Right cardiac atrium (tissue), 5 donors: ENCODE measurements at places on chromosomes 16 and 17.
A peak's percentile ranks its signal among the peaks of the same experiment; 100 is the strongest.

- no peak for DNase-seq
Observed at GRCh38 chr17:61758430-61758829, 104.9 kb downstream of the BRIP1 start.

DNA sequence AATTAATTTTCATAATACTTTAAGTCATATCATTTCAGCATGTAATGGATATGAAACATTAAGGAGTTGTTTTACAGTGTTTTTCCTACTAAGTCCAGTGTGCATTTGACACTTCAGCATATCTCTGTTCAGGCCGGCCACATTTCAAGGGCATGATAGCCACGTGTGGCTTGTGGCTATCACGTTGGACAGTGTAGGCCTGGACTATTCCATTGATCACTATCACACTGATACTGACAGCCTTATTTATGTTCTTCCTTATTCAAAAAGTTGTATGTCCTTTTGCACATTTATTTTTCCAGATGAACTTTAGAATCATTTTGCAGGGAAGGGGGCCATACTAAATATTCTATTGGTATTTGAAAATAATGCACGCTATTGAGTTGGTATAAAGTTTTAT, 39.0 kb downstream of the AKAP1 start:
- no peak for DNase-seq

- DNase-seq: peak; percentile 30
Observed at GRCh38 chr16:88961011-88961410, 16.0 kb downstream of the CBFA2T3 start.

- DNase-seq: no peak
Observed at GRCh38 chr16:57993438-57993837, 7.0 kb downstream of the ZNF319 start.

- no peak for DNase-seq
Observed at GRCh38 chr16:61681124-61681523, 355.1 kb downstream of the CDH8 start.

DNA sequence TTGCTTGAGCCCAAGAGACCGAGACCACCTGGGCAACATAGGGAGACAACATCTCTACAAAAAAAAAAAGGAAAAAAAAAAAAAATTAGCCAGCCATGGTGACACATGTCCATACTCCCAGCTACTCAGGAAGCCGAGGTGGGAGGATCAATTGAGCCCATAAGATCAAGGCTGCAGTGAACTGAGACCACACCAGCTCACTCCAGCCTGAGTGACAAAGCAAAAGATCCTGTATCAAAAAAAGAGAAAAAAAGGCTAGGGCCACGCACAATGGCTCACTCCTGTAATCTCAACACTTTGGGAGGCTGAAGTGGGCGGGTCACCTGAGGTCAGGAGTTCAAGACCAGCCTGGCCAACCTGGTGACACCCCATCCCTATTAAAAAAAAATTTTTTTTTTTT, 13.8 kb downstream of the SUMO2 start:
- DNase-seq: no peak

GRCh38 chr17:60712675-60713074, 35.0 kb downstream of the BCAS3 start:
- DNase-seq: no peak

DNA sequence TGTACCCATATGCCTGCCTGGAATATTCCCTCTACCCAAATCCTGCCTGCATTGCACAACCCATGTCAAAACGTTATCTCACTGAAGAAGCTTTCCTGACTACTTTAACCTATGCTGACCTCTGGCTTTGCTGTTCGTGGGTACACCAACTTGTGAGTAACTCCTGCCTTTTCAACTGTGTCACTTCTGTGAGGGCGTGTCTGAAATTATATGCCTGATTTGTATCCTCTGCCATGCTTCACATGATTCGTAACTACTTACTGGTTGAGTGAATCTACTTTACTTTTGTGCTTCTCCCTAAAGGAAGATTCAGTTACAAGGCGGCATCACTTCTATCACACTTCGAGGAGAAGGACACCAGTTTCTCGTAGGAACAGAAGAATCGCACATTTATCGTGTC, 33.3 kb upstream of the USP43 start:
- no peak for DNase-seq

DNA sequence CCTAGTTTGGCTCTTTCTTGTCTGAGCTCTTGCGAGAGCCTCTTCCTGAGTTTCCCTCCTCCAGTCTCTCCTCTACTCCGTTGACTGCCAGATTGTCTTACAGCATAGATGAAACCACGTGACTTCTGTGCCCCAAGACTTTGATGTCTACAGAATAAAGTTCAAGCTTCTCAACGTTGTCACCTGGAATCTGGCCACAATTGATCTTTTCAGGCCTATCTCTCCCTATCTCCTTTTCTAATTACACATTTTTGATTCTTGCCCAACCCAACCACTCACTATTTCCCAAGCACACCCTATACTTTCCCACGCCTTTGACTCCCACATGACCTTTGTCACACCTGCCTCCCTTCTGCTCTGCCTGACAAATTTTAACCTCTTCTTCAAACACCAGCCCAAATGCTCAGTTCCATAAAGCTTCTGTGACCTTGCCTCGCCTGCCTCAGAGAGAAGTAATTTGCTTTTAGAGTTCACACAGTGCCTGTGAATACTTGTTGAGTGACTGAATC, 52.4 kb upstream of the PMFBP1 start:
- DNase-seq: no peak

DNA sequence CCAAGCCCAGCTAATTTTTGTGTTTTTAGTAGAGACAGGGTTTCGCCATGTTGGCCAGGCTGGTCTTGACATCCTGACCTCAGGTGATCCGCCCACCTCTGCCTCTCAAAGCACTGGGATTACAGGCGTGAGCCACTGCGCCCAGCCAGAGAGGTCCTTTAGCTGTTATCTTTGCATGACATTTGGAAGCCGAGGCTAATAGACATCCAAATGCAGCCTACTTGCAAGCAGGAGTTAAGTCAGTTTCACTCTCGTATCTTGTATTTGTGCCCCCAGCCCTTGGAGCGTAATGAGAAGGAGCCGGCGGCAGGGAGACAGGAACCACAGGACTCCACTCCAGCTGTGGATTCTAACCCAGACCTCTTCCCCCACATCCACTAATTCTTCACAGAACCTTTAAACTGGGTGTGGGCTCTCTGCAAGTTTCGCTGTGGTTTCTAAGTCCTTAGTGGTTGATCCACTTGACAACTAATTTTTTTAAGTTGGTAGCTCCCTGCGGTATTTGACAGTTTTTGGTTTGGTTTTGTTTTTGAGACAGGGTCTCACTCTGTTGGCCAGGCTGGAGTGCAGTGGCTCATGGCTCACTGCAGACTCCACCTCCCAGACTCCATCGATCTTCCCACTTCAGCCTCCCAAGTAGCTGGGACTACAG, 3.1 kb upstream of the CYTH1 start:
- DNase-seq: no peak

GRCh38 chr16:29860218-29860617, 2.8 kb downstream of the CDIPT start:
- DNase-seq: peak; percentile 73

DNA sequence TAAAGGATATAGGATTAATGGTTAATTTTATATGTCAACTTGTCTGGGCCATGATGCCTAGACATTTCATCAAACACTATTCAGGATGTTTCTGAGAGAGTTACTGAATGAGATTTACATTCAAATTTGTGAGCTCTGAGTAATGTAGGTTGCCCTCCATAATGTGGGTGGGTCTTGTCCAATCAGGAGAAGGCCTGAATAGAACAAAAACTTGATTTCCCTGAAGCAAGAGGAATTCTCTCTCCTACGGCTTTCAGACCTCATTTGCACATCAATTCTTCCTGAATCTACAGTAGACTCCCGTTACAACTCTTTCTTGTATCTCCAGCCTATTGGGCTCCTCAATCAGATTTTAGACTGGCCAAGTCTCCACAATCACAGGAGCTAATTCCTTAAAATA, 377.9 kb upstream of the PMFBP1 start:
- DNase-seq: no peak
